ENCODE measurements at places on chromosomes 12 and 14. TPM values are rescaled to one million over a fixed set of nuclear protein-coding genes. Genes with fewer than 3 reads are reported as not detected.

DNA sequence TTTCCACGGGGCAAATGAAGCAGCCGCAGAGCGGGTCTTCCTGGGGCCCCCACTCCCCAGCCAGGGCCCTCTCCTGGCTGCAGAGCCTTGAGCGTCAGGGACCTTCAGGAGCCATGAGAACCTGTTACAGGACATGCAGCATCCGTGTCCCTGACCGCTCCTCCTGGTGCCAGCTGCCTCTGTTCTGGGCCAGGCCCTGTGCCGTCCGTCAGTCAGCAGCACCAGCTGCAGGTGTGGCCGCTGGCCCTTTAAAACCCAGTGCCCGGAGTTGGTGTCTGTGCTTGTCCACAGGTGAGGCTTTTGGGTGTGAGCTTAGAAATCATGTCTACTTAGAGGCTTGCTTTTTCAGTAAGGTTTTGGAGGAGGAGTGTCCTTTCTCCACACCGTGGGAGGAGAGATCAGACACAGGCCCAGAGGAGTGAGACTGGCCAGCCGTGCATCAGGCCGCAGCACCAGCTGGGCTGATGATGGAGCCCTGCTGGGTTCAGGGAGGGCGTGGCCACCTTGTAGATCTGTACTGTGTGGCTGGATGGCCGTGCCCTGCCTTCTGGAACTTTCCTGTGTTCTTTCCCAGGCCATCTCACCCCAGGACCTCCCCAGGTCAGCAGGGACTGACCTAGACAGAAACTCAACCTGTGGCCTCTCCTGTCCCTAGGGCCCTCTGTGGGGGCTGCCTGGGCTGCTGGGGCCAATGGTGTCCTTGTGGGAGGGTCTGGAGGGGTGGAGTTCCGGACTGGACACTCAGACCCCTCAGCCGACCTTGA, 27.1 kb downstream of the AACS start:
- DNase-seq, result no peak

DNA sequence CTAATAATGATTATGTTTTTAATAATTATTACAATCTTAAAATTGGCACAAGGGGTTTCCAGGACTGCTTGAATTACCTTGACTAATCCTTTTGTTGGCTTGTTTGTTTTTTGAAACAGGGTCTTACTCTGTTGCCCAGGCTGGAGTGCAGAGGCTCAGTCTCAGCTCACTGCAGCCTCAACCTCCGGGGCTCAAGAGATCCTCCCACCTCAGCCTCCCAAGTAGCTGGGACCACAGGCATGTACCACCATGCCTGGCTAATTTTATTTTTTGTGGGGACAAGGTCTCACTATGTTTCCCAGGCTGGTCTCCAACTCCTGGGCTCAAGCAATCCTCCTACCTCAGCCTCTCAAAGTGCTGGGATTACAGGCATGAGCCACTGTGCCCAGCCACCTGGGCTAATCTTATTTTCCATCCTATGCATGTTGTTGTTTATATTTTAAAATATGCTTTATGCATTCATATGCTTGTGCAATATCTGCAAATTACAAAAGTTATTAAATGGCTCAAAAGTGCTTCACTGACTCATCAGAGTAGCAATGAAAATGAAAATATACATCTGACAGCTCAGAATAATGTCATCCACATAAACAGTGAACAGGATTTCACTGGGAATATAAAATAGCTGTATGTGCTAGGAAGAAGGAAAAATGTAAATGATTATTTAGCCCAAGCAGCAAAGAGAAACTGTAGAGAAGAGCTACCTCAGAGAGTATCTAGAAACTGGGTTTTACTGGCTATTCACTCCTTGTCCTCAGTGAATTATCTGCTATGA, 24.8 kb upstream of the PLEKHG6 start:
- DNase-seq, result no peak

- DNase-seq, result no peak
Observed at GRCh38 chr12:114864837-114865551, 181.0 kb upstream of the TBX3 start.

DNA sequence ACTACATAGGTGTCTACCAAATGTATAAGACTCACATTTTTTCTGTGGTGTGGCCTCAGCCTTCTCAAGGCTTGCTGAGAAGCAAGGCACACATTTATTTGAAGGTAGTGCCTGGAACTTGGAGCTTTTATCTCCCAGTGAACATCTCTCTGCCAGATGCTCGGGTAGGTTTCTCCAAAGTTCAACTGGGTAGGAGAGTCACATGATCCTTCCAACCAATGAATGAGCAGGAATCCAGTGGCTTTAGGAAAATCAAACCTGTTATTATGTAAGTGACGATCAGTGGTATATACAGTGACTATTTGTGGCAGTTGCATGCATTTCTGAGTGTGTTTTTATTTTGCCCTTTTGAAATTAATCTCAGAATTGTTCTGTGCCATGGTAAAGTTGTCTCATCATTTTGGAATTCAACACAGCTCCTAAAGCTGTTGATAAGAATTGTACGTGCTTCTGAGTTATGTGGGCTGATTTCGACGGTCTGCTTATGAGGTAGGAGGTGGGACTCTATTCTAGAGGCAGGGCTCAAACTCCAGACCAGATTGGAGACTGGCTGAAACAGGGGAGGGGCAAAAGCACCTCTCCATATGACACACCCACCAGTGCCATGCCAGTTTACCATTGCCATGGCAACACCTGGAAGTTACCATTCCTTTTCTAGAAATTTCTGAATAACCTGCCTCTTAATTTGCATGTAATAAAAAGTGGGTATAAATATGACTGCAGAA, 57.6 kb downstream of the EID3 start:
- DNase-seq, result no peak

DNA sequence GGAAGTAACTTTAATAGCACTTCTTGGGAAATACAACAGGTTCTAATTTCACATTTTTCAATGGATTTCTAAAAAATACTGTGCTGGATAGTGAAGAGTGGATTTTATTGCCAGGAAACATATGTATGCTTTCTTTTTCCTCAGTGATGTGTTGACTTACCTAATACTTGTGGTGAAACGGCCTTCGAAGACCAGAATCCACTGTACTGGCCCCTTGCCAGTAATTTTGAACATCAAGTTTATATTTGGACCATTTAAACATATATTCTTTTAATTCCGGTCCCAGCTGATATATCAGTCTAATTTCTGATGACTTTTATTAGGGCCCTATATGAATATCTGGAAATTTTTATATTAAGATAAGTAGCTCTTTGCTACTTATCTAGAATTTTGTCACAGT, 1.8 kb downstream of the MSRB3 start:
- DNase-seq, result no peak

- no peak for DNase-seq
Observed at GRCh38 chr14:50615056-50615455, 53.0 kb downstream of the SAV1 start.

The CDH24 gene
- total RNA-seq, result 1.9 TPM

The HAL gene
- 1.5 TPM for total RNA-seq

GRCh38 chr12:54388237-54389133, 4.0 kb upstream of the ZNF385A start:
- no peak for DNase-seq

The HECTD4 gene
- 47.1 TPM for total RNA-seq

The SARNP gene
- 43.8 TPM for total RNA-seq

- no peak for DNase-seq
Observed at GRCh38 chr12:120352117-120352516, 16.8 kb downstream of the MSI1 start.

- DNase-seq, result no peak
Observed at GRCh38 chr14:61126603-61127498, 145.8 kb downstream of the SLC38A6 start.

The MIS18BP1 gene
- total RNA-seq, result 30.9 TPM

The CYP27B1 gene
- total RNA-seq, result 2.8 TPM

- DNase-seq, result no peak
Observed at GRCh38 chr14:64759555-64759938, 55.3 kb downstream of the PLEKHG3 start.

DNA sequence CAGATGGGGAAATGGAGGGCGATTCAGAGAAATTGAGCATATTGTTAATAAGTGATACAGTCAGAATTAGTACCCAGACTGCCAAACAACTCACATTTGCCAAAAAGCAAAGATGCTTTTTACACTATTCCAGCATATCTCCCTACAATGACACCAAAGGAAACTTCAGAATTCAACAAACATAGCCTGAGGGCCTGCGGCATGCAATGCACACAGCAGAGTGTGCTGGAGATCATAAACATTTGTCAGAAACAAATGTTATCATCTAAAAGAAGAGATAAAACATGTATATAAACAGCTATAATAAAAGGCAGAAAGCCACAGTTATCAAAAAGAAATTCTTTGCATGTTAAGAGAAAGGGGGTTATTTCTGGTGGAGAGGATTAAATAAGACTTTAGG, 20.1 kb upstream of the GARIN6 start:
- DNase-seq, result no peak

- no peak for DNase-seq
Observed at GRCh38 chr12:93572712-93573551, 457 bp downstream of the SOCS2 start.

DNA sequence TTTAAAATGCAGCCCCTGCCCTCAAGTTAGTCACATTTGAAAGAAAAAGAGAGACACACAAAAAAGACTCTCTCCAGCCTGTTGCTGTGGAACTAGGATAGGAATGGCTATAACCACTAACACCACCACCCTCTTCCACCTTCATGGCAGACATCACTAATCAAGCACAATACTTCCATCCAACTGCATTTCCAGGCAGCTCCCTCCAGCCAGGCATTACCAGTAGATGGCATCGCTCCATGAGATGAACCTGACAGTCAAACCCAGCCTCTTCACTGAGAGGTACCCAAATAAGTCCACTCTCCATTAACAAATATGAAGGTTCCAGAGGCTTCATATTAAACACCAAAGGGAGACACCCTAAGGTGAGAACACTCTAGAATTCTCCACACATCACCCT, 24.4 kb downstream of the SLC8B1 start:
- DNase-seq, result no peak

GRCh38 chr12:2610358-2610757, 184.4 kb upstream of the FKBP4 start:
- DNase-seq, result no peak

DNA sequence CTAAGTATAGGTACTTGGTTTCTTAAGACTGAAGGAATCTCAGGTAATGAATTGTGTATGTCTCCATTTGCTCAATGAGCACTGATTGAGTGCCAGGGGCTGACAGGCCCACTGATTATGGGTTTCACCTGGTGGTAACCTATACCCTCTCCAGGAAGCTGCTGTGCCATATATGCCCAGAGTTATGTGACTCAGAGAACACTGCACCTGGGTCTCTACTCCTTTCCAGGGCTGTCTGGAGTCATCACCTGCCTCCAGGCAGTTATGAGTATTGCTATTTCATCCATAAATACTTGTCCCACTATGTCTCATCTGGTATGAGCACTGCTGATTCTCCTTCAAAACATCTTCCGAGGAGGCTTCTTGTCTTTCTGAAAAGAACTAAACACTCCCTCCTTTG, 692.9 kb downstream of the BCL11B start:
- DNase-seq, result no peak

- DNase-seq, result peak; percentile 29
Observed at GRCh38 chr12:76144245-76144549, 59.7 kb upstream of the NAP1L1 start.

The LTB4R gene
- total RNA-seq, result 16.7 TPM

The ESRRB gene
- total RNA-seq, result not detected

- no peak for DNase-seq
Observed at GRCh38 chr12:49987625-49988303, 15.0 kb downstream of the AQP6 start.

GRCh38 chr12:127487031-127487430, 779.9 kb upstream of the TMEM132C start:
- no peak for DNase-seq

GRCh38 chr12:6253278-6253677, 53.1 kb downstream of the CD9 start:
- no peak for DNase-seq

The MMP19 gene
- 616 TPM for total RNA-seq

The MFAP5 gene
- 64.5 TPM for total RNA-seq

DNA sequence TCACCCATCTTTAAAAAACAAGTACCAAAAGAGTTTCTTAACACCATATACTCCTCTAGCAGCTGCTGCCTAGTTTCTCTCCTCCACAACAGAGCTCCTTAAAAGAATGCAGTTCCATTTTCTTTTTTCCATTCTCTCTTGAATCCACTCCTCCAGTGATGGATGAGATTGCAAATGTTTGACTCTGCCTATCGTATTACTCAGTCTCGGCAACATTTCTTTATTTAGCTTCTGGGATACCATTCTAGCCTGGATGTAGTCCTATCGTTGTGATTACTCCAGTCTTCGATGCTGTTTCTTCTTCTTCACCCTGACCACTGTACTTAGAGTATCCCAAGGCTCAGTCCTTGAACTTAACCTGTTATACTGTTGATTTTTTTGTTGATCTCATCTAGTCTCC, 30.8 kb downstream of the CAND1 start:
- DNase-seq, result no peak

GRCh38 chr12:16352481-16352880, 5.0 kb downstream of the MGST1 start:
- no peak for DNase-seq

The CHGA gene
- total RNA-seq, result not detected

The RD3L gene
- total RNA-seq, result not detected
